ENCODE measurements at places on chromosomes 7 and 10.

DNA sequence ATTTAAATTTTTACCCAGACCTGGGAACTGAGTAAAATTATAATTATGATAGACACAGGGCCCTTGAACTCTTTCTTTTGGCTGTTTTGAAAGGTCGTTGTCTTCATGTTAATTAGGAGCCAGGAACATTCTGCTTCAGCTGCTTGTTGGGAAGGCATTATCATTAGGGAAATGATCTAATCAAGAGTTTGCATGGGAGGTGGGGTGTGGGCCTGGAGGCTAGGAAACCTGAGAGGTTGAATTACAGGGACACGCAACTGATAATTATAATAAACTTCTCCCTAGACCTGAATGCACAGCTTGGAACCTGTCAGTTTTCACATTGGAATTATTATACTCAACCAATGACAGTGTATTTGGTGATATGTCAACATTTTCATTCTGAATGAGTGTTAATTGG lies 237.7 kb downstream of the CACNB2 start:
- no peak for DNase-seq

DNA sequence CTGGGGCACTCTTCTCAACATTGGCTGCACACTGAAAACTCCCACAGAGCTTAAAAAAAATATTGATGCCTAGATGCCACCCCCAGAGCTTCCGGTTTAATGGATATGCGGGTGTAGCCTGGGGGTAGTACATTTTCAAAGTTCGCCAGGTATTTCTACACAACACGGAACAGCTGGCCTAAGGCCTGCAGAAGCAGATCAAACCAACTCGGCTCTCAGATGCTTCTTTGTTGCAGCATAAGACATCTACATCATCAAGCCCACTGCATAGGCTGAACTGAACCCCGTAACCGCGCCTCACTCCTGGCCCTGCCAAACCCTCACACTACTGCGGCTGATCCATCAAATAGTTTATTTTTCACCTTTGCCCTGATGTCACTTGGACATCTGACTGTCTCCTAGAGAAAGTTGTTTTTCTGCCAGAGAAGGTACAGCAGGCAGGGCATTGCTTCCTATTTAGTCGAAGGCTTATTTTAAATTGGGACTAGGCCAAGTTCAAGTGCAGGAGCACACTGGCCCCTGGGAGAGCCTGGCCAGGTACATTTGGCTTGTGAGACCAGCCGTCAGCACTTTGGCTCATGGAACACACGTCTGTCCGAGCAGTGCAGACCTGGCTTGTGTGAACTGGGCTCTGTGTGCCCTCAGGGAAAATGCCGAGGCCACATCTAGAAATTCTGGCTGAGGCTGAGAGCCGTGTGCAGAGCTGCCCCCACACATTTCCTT lies 113.3 kb downstream of the TACC2 start:
- no peak for DNase-seq

GRCh38 chr10:132847416-132847777 lies 61.5 kb upstream of the NKX6-2 start:
- DNase-seq = no peak

GRCh38 chr10:131638880-131639278 lies 261.9 kb upstream of the PPP2R2D start:
- peak; percentile 26 for DNase-seq

GRCh38 chr7:71408271-71408670 lies 276.3 kb downstream of the GALNT17 start:
- DNase-seq = no peak

- no peak for DNase-seq
Observed at GRCh38 chr10:988667-989545, 672 bp downstream of the GTPBP4 start.

GRCh38 chr10:43305876-43306275 lies 39.0 kb upstream of the RASGEF1A start:
- DNase-seq = no peak

DNA sequence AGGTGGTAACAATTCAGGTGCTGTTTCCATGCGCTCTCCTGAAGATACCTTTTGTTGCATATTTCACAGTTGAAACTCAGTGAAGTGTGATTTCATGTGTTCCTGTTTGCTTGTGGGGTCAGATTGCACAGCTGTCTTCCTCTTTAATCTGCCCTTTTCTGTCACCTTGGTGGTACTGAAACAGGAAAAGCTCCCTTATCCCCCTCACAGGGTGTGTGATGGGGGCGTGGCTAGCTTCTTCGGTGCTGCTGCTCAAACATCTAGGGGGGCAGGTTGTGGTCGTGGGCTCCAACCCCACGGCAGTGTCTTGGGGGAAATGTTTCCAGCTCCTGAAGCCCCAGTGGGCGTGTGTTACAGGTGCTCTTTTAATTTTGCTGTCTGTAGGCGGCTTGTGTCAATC lies 107.4 kb upstream of the KLF14 start:
- DNase-seq = no peak

DNA sequence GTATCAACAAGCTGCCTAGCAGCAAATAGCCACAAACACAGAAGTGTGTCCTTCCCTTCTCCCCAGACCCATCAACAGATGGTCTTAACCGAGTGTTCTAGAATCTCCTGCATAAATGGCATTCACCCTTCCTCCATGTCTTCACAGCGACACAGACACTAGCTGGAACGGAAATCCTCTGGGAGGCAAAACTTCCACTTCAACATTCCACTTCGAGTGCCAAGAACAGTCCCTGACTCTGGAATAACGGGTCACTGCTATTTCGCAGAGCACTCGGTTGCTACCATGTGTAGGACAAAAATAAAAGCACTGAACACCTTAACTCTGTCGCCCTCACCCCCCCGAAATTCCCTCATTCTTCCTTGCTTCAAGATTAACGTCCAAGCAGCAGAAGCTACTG lies 65.1 kb downstream of the SFMBT2 start:
- DNase-seq = no peak

DNA sequence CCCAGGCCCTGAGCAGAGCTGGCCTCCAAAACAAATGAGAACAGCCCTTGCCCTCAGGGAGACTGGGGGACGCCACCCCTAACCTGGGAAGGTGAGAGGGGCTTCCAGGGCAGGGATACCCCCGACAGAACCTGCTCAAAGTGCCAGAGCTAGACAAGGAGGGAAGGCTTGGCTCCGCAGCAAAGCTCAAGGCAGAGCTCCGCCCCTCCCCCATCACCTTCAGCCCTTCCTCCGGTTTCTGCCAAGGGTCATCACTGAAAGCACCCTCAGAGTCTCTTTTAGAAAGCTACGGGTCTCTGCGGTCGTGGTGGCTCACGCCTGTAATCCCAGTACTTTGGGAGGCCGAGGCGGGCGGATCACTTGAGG lies 73.4 kb upstream of the CUX1 start:
- peak; percentile 37 for DNase-seq

GRCh38 chr7:43914795-43915194 lies 8.4 kb upstream of the URGCP start:
- DNase-seq = no peak

GRCh38 chr7:22700559-22701002 lies 26.4 kb upstream of the IL6 start:
- DNase-seq = no peak

Data from RPMI8226 (cell line).